ENCODE measurements at places on chromosomes 12 and 14. TPM values are rescaled to one million over a fixed set of nuclear protein-coding genes. Genes with fewer than 3 reads are reported as not detected.

HOXC13 gene
- 10.1 TPM for total RNA-seq

ETNK1 gene
- total RNA-seq = 77.8 TPM

KRT2 gene
- total RNA-seq = not detected

GRCh38 chr14:106141242-106142220, 615.1 kb downstream of the TMEM121 start:
- no peak overlapping the region for H3K27ac ChIP-seq
- H3K27me3 ChIP-seq = peaks cover 6% of the 10 kb centered on the region
- no peak overlapping the region for H3K4me3 ChIP-seq
- no peaks in the 10 kb centered on the region for H3K36me3 ChIP-seq
- no peaks in the 10 kb centered on the region for H3K4me1 ChIP-seq
- peak; percentile 13 for DNase-seq

DNA sequence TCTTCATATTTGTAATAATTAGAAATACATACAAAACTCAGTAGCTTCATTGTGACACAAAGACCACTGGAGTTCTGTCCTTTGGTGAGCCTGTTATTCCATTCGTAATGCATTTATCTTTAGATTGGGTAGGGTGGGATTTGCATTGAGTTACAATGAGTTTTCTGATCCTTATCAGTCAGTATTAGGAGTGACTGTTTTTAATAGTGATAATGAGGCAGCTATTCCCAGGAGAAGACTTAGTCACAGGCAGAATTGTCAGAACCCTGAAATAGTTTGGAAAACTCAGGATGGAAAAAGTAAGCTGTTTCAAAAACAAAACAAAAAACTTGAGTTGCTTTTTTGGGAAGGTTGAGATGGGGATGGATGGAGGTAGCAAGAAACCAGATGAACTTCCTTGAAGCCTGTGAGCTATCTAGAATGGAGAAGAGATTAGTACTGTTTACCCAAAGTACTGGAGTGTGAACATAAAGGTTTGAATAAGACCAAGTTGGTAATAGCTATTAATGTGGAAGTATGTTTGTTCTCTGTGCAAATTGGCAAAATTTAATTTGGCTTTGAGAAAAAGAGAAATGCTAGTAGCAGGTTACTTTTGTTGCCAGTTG, 38.6 kb downstream of the FBXO34 start:
- H3K4me3 ChIP-seq = no peak overlapping the region
- peak; percentile 15 for DNase-seq
- H3K27ac ChIP-seq = no peak overlapping the region
- H3K36me3 ChIP-seq = no peaks in the 10 kb centered on the region
- no peaks in the 10 kb centered on the region for H3K27me3 ChIP-seq
- H3K4me1 ChIP-seq = peaks cover 3% of the 10 kb centered on the region

- H3K4me1 ChIP-seq = no peaks in the 10 kb centered on the region
- no peak for DNase-seq
- no peak overlapping the region for H3K27ac ChIP-seq
- no peaks in the 10 kb centered on the region for H3K27me3 ChIP-seq
- H3K36me3 ChIP-seq = no peaks in the 10 kb centered on the region
These were observed 44.6 kb upstream of the GCH1 start for GRCh38 chr14:54947230-54947629.

DNA sequence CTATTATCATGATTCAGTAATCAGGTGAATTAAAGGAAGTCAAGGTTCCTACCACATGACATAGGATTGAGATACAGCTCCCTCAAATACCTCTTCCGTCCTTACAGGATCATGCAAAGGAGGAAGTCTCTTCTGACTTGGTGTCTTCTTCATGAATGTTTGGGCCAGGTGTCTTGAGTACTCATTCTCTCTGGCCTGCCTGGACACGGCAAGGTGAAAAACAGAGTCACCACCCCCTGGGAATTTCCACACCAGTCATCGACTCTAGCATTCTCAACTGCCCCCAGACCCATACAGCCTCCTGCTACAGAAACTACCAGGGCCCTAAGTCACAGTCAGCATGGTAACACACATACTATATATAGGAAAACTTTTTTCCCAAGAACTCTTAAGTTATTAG, 44.9 kb upstream of the LTBP2 start:
- H3K27ac ChIP-seq = no peak overlapping the region
- no peak for DNase-seq
- H3K27me3 ChIP-seq = no peaks in the 10 kb centered on the region
- peaks cover 8% of the 10 kb centered on the region for H3K36me3 ChIP-seq
- no peak overlapping the region for H3K4me3 ChIP-seq

GRCh38 chr14:78142998-78143397, 27.2 kb upstream of the NRXN3 start:
- DNase-seq = no peak
- no peaks in the 10 kb centered on the region for H3K4me1 ChIP-seq
- H3K36me3 ChIP-seq = no peaks in the 10 kb centered on the region
- H3K27me3 ChIP-seq = peaks cover 15% of the 10 kb centered on the region
- no peak overlapping the region for H3K4me3 ChIP-seq

GRCh38 chr12:18703911-18704310, 33.9 kb downstream of the PLCZ1 start:
- no peaks in the 10 kb centered on the region for H3K36me3 ChIP-seq
- H3K4me1 ChIP-seq = no peaks in the 10 kb centered on the region
- H3K27ac ChIP-seq = no peak overlapping the region
- H3K4me3 ChIP-seq = no peak overlapping the region
- H3K27me3 ChIP-seq = no peaks in the 10 kb centered on the region
- DNase-seq = no peak

DNA sequence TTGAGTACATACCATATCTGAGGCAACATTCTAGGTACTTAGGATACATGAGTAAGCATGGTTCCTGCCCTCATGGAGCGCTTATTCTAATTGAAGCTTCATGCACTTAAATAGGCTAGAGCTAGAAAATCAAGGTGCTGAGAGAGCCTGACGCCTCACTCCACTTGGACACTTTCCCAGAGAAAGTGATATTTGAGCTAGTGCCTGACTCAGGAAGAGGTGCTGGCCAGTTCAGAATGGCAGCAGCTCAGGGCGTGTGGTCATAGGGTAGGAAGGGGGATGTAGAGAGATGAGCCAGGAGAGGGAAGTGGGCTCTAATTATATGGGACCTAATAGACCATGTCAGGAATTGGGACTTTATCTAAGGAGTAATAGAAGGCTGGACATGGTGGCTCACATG, 33.3 kb downstream of the TULP3 start:
- H3K4me1 ChIP-seq = no peaks in the 10 kb centered on the region
- H3K27ac ChIP-seq = no peak overlapping the region
- peaks cover 67% of the 10 kb centered on the region for H3K36me3 ChIP-seq
- no peaks in the 10 kb centered on the region for H3K27me3 ChIP-seq
- no peak overlapping the region for H3K4me3 ChIP-seq
- no peak for DNase-seq

DNA sequence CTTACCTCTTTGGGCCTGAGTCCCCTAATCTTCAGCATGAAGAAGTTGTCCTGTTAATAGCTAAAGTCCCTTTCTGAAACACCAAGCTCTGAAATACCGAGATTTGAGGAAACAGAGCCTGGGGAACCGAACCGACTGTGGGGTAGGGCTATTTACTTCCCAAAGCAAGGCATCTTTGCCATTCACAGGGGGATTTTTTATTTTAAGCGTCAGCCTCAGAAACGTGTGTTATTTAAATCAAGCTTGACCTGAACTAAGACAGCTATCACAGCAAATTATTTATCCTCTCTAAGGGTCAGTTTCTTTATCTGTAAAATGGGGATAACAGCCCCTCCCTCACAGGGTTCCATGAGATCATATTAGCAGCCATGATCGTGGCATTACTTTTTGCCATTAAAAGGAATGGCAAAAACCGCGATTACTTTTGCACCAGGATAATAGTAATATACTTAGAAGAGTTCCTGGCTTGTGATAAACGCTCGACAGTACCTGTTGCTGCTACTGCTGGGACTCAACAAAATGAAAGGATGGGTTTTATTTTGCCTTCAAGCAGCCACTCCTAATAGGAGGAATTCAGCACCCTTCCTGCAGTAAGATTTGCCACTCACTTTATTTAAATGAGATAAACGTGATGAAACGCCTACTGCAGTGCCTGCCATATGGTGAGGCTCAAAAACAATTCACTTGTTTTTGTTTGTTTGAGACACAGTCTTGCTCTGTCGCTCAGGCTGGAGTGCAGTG, 1.3 kb upstream of the CORO1C start:
- peak overlapping the region; percentile 92 for H3K27ac ChIP-seq
- H3K27me3 ChIP-seq = no peaks in the 10 kb centered on the region
- no peak for DNase-seq
- no peak overlapping the region for H3K4me3 ChIP-seq

DNA sequence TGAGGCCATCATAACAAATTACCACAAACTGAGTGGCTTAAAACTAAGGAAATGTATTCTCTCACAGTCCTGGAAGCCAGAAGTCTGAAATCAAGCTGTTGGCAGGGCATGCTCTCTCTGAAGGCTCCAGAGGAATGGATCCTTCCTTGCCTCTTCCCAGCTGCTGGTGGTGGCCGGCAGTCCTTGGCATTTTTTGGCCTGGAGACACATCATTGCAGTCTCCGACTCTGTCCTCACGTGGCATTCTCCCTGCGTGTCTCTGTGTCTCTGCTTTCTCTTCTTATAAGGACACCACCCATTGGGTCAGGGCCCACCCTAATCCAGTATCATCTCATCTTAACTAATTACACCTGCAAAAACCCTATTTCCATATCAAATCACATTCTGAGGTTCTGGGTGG, 206.1 kb downstream of the SLC41A2 start:
- H3K27me3 ChIP-seq = no peaks in the 10 kb centered on the region
- no peak for DNase-seq
- H3K27ac ChIP-seq = no peak overlapping the region
- H3K4me3 ChIP-seq = no peak overlapping the region
